ENCODE measurements at places on chromosomes 11 and 22. TPM values are rescaled to one million over a fixed set of nuclear protein-coding genes. Genes with fewer than 3 reads are reported as not detected.
A peak's percentile ranks its signal among the peaks of the same experiment; 100 is the strongest.

FOSL1 gene
- 20.5 TPM for total RNA-seq

DNA sequence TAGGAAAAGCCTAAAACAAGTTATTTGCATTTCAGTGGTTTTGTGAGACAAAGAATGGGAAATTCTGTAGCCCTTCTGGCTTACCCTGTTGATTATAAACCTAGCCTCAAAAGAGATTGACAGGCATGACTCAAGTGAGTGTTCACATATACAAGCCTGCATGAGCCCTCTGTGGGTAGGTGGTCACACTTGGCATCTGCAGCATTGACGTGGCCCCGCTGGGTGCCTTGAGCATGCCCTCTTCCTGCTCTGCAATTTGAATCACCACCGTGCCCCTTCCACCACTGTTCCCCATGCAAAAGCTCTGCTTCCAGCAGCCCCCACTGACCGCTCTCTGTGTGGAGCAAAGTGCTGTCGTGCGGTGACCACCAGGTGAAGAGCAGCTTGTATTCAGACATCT lies 21.0 kb upstream of the ADSL start:
- DNase-seq: no peak

- no peak for DNase-seq
Measured at GRCh38 chr11:130330101-130330684, 15.5 kb upstream of the ZBTB44 start.

DNA sequence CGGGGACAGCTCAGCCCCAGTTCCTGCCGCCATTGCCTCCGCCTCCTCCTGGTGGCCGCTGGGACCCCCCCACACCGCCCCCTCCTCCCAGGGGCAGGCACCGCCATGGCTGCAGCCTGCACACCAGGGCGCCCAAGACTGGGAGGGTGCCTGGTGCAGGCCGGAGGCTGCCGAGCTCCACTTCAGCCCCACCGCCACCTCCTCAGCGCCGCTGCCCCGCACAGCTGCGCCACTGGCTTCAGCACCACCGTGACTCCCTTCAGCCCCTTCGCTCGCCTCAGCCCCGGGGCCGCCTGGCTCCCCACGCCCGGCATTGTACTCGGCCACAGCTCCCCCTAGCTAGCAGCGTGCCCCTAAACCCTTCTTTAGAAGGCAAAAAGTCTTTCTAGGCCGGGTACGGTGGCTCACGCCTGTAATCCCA lies 131.1 kb downstream of the CRYBB2 start:
- DNase-seq: peak; percentile 13

DNA sequence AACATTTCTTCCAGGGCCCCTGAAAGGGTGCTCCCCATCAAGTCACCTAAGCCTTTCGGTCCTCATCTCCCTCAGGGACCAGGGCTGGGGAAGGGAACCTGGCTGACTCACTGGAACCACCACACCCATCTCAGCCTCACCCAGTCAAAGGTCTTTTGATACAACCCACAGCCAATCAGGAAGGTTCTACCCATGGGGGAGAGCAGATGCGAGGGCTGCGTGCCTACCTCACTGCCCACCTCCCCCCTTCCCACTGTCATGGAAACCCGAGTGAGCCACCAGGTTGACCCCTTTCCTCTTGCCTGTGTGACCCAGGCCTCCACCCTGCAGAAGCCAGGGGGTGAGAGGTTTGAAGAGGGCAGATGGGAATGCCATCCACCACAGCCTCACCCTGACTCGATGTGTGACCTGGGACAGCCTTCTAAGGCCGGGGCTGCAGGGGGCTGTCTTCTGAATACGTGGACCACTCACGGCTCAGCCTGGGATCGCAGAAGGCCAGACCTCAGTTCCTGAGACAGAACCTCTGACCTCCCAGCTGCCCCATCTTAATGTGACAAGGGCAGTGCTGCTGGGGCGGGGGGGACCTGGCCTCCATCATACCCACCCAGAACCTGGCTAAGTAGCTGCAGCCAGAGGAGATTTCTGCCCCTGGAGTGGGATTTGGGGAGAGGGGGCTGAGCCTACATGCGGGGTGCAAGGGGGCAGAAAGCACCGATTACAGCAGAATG lies 2.7 kb downstream of the MDK start:
- DNase-seq: no peak

DNA sequence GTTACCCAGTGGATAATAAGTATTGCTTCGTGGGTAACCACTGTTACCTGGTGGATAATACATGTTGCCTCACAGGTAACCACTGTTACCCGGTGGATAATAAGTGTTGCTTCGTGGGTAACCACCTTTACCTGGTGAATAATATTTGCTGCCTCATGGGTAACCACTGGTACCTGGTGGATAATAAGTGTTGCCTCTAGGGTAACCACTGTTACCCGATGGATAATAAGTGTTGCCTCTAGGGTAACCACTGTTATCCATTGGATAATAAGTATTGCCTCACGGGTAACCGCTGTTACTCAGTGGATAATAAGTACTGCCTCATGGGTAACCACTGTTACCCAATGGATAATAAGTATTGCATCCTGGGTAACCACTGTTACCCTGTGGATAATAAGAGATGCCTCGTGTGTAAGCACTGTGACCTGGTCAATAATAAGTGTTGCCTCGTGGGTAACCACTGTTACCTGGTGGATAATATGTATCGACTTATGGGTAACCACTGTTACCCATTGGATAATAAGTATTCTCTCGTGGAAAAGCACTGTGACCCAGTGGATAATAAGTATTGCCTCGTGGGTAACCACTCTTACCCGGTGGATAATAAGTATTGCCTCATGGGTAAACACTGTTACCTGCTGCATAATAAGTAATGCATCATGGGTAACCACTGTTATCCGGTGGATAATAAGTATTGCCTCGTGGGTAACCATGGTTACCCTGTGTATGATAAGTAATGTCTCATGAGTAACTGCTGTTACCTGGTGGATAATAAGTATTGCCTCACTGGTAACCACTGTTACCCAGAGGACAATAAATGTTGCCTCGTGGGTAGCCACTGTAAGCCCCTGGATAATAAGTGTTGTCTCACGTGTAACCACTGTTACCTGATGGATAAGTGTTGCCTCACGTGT lies 20.1 kb upstream of the NXPE4 start:
- no peak for DNase-seq

DNA sequence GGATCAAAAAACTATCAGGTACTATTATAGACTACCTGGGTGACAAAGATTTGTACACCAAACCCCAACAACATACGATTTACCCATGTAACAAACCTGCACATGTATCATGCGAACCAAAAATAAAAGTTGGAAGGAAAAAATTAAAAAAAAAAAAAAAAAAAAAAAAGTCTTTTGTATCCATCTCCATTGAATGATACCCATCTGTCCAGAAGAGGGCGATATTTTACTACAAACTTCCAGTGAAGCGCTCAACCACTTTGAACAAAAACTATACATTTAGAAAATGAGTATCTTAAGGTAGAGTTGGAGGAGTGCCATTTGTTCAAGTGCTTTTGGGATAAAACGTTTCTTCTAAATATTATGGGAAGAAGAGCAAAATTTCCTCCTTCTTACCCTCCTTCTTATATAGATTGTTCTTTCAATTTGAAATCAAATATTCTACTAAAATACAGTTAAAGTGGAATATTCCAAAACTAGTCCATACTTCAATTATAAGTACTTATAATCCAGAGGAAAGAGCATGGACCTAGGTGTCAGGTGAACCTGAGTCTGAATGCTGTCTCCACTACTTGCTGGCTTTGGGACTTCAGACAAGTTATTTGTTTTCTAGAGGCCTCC lies 23.3 kb downstream of the ARL14EP start:
- DNase-seq: no peak

DNA sequence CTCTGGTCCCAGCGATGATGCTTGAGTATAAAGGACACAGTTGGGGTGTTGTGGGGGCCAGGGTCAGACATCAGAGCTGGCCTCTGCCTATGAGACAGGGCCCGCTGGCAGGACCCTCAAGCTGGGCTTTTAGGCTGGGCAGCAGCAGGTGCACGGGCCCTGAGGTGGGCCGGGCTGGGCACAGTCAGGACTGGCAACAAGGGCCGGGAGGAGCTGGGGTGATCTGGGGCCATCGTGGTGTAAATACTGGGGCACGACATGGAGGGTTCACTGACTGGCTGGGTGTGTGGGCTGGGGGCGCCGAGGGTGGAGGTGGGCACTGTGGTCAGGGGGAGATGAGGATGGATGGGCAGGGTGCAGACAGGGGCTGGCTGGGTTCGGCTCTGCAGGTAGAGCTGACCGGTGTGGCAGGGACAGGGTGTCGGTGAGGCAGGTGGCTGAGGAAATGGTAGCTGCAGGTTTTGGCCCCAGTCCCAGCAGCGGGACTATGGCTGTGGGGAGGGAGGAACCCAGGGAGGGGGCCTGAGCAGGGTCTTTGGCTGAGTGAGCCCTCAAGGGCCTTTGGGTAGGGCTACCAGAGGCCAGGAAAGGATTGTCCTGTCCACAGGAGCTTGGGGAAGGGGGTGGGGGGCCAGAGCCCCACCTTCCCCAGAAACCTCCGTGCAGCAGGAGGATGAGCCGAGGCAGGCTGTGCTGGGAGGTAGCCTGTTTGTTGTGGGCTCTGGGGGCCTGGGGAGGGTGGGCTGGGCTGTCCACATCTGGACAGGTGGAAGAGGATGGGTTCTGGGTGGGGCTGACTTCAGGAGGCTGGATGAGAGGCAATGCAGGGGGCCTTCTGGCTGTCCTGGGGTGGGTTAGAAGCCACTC lies 81.4 kb downstream of the KCNQ1 start:
- peak; percentile 4 for DNase-seq

GRCh38 chr11:128595221-128595620 lies 7.9 kb upstream of the ETS1 start:
- no peak for DNase-seq

DNA sequence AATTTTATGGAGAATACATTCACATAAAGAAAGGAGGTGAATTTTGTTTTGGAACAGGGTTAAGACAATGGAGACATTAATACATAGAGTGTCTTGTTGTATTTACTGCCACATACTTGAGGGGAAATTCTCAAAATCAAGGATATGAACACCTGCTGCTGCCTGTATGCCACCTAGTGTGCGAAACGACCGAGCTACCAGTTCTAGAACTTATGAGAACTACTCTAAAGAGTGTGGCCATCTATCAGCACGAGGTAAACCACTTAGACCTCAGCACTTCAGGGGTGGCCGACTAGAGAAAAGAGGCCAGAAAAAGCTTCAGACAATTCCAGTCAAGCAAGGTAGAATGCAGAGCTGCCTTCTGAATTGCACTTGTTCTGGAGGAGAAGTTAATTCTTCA lies 1.5 kb upstream of the AGBL2 start:
- DNase-seq: no peak

DNA sequence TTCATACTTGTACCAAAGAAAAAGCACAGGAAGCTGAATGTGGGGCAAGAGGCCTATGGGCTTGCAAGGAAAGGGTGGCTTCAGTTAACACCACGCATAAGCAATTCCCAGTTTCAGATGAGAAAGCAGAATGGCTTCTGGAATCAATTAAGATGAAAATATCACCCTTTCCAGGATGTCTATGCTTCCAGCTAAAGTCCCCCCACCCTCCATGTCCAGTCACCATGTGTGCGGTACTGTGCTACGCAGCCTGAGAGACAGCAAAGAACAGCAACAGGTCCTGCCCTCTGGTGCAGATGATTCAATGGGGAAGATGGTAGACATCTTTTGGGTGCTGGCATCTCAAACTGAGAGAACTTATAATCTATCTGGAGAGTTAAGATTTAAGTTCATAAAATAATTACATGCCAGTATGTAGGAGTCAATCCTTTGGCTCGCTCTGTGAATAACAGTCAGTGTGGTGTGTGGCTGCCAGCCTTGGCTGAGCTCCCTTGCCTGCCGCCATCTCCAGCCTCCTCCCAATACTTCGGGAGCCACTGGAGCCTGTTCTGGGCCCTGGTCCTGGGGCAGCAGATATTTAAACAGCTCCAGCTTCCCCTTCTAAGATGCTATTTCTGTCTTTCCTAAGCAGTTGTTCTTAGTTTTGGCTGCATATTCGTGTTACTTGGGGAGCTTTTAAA lies 44.5 kb downstream of the ME3 start:
- no peak for DNase-seq

SHANK3 gene
- total RNA-seq: 9.7 TPM

DNA sequence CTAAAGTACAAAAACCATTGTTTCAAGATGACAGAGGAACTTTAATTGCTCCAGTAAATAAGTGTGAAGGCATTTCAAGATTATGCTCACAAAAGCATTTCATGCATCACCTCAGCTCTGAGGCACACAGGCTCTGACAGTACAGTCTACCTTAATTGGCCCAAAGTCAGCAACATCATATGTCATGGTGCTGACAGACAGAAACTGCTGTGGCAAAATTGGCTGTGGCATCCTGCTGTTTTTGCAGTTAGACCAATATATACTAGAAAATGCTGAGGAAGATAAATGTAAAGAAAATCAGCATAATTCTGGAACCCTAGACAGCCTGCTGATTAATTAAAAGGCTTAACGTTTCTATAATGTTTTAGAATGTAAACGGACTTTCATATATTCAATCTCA lies 34.9 kb upstream of the PPP2R1B start:
- DNase-seq: no peak

DNA sequence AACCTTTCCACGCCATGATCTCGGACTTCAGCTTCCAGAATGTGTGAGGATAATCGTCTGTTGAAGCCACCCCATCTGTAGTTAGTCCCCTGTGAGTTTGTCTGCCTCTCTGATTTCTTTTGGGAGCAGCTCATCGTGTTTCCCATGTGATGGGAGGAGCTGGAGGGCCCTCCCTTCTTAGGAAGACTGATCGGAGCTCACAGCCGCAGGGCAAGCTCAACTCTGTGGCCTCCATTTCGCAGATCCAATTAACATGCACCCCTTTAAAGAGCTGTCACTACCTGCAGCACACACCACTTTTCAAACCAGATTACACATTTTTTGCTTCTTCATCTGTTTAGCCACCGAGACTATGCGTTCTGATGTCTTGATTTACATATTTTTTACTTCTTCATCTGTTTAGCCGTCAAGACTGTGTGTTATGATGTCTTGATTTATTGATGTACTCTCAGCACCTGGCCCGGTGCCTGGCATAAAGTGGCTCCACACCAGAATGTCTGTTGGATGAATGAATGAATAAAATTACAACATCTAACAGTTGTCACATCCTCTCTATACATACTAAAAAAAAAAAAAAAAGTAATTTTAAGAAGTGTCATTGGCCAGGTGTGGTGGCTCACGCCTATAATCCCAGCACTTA lies 14.9 kb upstream of the PPFIA1 start:
- no peak for DNase-seq

DNA sequence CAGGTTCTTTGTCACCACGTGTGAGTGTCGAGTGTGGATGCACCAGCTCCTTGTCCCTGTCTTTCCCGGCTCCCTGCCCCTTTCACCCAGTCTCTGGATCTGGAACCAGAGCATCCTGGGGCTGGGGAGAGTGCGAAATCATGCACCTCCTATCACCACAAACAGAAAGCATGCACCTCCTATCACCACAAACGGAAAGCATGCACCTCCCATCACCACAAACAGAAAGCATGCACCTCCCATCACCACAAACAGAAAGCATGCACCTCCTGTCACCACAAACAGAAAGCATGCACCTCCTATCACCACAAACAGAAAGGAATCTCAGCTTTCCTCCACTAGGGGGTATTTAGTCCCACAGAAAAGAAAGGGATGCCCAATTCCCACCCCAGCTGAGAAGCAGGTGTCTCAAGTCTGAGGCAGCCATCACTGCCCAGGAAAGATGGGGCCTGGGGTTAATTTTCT lies 5.9 kb upstream of the GLB1L3 start:
- no peak for DNase-seq

MMP3 gene
- total RNA-seq: not detected

NLRP14 gene
- total RNA-seq: 0.07 TPM
